Uterus (tissue), 4 donors: ENCODE measurements at places on chromosomes 2 and 18. TPM values are rescaled to one million over a fixed set of nuclear protein-coding genes. Genes with fewer than 3 reads are reported as not detected.

MAP4K4 gene
- total RNA-seq: 17.9 TPM

PIEZO2 gene
- total RNA-seq: 42.8 TPM

DNA sequence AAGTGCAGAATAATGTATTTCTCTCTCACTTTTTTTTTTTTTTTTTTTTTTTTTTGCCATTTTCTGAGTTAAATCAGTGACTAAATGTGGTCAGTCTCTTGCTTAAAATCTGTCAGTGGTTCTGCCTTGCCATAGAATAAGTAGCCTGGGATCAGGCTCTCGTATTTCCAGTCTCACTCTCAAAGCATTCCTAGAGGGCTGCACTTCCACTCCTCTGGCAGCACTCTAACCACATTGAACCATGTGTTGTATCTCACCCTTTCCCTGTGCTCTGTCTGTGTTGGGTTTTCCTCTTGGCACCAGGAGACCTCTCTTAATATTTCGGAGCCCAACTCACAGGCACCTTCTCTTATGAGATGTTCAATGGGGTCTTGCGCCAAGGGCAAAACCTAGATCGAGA, 304.4 kb downstream of the CTNNA2 start:
- H3K36me3 ChIP-seq: no peaks in the 10 kb centered on the region
- H3K27ac ChIP-seq: no peak overlapping the region
- no peaks in the 10 kb centered on the region for H3K4me1 ChIP-seq
- H3K4me3 ChIP-seq: no peak overlapping the region
- no peaks in the 10 kb centered on the region for H3K27me3 ChIP-seq

ASB18 gene
- not detected for total RNA-seq
